ENCODE measurements at places on chromosomes 12 and 14.
A peak's percentile ranks its signal among the peaks of the same experiment; 100 is the strongest.

GRCh38 chr12:93679308-93679925, 2.2 kb downstream of the CRADD start:
- no peak for DNase-seq

DNA sequence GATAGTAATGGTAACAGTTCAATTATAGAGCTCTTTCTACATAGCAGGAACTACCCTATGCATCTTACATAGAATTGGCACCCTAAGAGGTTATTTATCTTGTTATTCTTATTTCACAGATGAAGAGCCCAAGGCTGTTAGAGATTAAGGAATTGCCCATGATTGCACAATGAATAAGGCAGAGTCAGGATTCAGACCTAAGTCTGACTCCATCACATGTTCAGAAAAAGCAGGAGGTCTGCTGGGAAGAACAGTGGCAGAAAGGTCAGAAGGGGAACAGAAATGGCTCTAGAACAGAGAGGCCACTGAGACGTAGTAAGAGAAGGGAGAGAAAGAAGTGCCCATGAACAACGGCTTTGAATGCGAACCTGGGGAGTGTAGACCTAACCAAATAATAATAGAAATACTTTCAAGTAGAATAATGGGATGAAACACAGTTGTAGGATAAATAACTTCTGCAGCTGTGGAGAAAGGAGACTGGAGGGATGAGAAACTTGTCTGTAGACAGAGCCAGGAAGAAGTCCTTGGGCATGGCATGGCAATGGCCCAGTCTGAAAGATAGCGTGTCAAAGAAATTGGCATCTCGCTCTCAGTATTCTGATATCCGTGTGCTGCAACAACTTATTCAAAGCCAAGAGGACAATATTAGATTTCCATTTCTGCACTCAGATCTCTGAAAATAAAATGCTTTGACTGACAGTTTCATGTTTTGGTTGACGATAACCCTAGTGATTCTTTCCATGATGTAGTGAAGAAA, 17.6 kb downstream of the MYBPC1 start:
- DNase-seq, result no peak

DNA sequence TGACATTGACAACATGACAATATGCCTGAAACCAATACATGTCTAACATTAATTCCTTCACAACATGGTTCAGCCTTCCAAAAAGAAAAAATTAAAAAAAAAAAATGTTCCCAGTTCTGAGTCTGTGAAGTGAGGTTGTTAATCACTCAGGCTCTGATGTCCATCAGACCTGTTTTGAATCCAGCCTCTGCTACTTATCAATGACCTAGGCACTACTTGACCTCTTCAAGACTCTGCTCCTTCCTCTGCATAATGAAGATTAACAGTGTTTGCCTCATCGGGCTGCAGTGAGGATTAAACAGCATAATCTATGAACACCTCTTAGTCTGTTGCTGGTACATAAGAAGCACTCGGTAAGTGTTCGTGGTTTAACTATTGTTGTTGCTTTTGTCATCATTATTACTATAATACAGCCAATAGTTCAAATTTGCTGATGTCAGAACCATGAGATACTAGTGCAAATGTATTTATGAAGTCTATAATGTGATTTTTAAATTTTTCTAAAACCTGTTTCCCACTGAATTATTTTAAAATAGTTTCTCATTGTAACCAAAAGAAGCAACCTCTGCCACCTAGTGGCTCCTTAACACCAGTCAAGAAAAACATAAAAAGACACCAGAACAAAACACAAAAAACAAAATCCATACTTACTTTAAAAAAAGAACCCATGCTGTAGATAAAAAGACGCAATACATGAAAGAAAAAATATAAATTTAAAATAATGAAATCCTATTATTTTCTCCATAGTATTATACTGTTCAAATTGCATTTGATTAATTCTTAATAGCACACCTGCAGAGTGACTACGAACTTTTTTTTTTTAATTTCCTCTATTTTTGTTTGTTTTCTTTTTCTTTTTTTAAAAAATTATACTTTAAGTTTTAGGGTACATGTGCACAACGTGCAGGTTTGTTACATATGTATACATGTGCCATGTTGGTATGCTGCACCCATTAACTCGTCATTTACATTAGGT, 20.3 kb upstream of the TMX1 start:
- DNase-seq, result peak; percentile 67

GRCh38 chr14:103562179-103562428, 353 bp downstream of the BAG5 start:
- DNase-seq, result no peak

DNA sequence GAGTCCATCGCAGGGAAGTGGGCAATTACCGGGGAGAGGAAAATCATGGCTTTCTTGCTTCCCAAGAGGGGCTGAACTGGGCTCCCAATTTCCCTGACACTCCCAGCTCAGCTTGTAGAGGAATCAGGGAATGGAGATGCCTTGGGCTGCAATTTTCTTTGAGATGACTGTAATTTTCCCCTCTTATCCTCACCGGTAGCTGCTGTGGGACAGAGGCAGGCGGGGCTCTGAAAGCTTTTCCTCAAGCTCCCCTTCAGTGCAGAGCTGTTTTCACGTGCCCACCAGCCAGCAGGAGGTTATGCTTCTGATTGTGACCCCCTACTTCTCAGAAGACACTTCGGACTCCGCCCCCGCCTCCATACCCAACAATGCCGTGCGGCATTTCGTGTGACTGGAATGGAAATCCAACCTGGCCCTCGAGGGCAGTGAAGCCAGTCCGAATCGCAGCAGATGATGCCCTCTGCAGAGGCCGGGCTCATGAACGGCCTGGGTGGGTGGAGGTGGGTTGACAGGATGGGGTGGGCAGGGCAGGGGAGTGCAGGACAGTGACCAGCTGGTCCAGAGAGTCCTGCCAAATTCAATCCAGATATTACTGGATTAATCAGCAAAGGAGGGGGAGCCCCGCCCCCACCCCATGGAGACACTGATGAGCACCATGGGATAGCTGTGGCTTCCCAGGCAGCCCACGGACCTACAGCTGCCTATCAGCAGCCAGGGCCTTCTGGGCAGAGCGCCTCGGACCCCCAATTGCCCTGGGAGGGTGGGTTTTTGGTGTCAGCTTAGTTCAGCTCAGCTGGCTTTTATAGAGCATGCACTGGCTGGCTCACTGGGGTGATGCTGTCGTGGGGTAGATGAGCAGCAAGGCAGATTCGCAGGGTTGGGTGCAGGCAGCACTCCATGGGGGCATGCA, 37.6 kb downstream of the RTL1 start:
- DNase-seq, result no peak

DNA sequence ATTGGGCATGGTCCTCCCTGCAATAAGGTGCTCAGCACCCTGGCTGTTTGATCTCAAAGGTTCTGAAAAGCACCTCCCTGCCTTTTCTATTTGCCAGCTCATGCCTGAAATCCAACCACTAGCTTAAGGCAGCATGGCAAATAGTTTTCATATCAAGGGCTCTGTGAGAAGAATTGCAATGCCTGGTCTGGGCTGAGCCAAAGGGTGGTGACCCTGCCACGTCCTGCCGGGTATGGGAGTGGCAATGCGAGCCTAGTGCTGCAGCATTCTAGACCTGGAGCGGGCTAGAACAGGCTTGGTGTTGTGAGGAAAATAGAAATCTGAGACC, 2.3 kb upstream of the SCNN1A start:
- DNase-seq, result no peak

- no peak for DNase-seq
Measured at GRCh38 chr12:125006365-125006764, 12.9 kb downstream of the BRI3BP start.

DNA sequence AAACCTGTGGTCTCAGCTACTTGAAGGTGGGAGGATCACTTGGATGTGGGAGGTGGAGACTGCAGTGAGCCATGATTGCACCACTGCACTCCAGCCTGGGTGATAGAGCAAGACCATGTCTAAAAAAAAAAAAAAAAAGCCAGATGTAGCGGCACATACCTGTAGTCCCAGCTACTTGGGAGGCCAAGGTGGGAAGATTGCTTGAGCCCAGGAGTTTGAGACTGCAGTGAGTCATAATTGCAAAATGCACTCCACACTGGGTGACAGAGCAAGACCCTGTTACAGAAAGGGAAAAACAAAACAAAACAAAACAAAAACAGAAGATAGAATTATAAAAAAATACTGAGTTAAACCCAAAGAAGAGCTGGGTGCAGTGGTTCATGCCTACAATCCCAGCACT, 29.1 kb upstream of the APOF start:
- no peak for DNase-seq

DNA sequence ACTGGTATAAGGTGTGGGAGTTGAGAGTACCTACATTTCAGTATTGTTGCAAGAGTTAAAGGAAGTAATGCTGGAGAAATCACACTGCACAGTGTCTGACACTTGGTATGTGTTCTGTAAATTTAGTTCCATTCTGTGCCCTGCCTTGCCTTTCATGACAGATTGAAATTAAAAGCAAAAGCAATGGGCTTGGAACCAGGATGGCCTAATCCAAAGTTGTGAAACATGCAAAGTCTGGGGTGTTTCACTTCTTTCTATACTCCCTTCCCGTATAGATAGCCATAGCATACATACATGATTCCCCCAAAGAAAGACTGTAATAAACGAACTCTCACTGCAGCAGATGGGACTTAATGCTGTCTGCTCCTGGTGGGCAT, 281.1 kb downstream of the NRXN3 start:
- no peak for DNase-seq

- peak; percentile 61 for DNase-seq
Measured at GRCh38 chr14:36522347-36522971, 2.4 kb upstream of the NKX2-1 start.

DNA sequence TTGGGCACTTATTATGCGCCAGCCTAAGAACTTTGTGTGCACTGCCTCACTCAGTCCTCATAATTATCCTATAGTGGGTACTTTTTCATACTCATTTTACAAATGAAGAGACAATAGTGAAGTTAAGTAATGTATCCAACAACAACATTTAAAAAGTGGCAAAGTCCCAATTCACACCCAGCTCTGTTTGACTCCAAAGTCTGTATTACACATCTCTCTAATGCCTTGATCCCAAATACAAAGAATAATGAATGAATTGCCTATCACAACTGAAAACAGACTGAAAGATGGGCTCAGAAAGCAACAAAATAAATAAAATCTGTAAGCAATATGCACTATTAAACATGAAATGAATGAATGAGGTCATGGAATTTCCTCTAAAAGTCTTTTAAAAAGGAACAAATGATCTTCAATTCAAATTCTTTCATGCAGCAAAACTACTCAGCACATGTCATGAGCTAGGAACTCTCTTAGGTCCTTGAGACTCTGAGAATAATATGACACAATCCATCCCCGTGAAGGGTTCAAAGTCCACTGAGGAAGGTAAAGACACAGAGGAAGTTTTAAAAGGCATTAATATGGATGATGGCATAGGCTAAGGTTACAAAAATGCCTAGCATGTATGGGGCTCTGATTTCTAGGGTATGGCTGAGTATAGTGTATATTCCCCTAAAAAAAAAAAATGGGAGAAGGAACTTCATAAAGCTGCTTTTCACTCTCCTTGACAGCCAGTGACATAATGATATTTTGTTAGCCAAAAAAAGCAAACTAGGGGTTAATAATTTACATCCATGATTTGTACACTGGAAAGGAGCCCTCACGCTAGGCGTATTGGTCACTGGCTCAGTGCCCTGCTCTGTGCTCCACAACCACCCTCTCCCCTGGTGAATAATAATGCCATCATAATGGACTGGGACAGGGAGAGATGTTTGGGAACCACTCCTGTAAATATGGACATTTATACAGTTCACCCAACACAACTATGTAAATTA, 103.4 kb downstream of the SLC2A13 start:
- no peak for DNase-seq

Measured in eye (tissue), 1 donor.